ENCODE measurements at places on chromosomes 2 and 18.

DNA sequence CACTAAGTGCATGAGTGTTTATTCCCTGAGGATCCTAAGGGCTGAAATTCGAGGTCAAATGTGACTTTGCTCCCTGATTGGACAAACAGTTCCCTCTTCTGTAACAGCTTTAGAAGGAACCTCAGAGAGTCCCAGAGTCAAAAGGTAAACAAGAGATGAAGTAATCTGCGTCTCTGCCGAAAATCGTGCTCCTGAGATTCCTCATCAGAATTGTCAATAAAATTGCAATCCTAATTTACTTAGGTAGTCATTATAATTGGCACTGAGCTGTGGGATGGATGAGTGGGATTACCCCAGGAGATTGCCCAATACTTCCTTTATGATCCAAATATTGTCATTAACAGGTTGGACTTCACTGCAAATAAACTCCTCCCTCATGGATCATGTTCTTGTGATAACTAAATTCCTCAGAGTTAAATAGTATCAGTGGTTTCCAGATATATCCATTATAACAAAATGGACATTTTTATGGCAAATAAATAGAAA lies 907 bp upstream of the SUCLG1 start:
- no peak for DNase-seq

GRCh38 chr18:55753643-55754263 lies 165.8 kb upstream of the TCF4 start:
- DNase-seq: no peak

DNA sequence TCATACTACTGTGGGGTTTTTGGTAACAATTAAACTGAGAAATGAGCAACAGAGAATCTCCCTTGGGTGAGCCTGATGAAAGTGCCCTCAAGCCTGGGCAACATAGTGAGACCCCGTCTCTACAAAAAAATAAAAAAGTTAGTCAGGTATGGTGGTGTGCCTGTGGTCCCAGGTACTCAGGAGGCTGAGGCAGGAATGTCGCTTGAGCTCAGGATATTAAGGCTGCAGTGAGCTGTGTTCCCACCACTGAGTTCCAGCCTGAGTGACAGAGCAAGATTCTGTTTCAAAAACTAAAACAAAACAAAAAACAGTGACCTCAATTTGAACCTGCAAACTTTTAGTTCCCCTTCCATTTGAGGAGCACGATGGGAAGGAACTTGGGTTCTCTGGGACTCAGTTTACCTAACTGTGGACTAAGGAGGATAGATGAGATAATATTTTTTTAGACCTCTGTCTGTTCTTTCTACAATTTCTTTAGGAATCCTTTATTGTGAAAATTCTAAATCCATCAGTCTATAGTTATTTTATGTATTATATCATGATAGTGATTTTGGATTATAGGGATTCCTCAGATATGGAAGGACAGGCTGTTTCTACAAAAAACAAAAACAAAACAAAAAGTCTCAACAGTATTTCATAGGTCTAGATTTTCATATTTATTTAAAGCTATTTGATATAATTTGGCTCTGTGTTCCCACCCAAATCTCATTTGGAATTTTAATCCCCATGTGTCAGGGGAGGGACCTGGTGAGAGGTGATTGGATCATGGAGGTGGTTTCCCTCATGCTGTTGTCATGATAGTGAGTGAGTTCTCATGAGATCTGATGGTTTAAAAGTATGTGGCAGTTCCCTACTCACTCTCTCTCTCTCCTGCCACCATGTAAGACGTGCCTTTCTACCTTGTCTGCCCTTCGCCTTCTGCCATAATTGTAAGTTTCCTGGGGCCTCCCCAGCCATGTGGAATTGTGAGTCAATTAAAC lies 178.6 kb downstream of the MYCN start:
- no peak for DNase-seq

GRCh38 chr2:227043981-227044380 lies 120.0 kb downstream of the COL4A4 start:
- DNase-seq: no peak

DNA sequence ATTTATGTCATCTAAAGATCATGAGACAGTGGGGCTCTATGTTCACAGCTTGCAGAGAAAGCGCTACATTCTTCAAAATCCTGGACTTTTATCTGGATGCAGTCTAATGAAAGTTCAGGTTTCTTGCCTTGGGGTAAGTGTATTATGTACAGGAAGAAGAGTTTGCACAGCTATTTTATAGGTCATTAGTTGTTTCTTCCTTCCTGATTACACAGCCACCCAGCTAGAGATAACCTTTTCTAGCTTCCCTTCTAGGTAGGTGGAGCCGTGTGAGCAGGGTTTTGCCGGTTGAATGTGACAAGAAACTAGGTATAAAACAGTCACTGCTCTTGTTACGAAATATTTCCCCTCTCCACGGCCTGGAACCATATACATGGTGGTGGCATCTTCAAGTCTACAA lies 800.8 kb upstream of the SOX11 start:
- DNase-seq: no peak

- no peak for DNase-seq
These were observed 79.7 kb downstream of the ARHGEF4 start for GRCh38 chr2:130916438-130916705.
